ENCODE measurements at places on chromosomes 12 and 14. TPM values are rescaled to one million over a fixed set of nuclear protein-coding genes. Genes with fewer than 3 reads are reported as not detected.

DNA sequence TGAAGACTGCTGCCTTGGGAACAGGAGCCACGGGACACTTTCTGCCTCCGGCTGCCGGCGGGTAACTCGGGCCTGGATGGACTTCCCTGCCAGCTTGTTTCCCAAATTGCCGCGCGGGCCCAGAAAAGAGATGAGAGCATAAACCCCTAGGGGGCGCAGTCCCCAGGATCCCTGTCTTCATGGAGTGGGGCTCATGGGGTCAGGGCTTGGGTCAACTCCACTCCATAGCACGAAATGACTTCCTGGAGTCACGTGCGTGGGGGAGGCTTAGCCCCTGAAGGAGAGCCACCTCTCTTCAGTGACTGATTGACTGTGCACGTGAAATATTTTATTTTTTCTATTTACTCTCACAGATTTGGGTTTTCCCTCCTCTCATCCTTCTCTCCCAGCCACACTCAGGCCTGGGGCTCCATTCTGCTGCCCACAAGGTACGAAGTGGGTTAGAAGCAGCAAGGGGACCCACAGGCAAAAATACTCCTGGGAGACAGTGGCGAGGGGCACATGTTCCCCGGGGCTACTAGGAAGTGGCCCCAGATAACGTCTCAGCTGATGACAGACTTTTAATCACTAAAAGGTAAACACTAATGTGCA is 10.0 kb downstream of the PGF start:
- no peak overlapping the region for H3K4me3 ChIP-seq
- no peaks in the 10 kb centered on the region for H3K27me3 ChIP-seq
- H3K27ac ChIP-seq, result no peak overlapping the region
- H3K36me3 ChIP-seq, result peaks cover 28% of the 10 kb centered on the region
- peaks cover 42% of the 10 kb centered on the region for H3K4me1 ChIP-seq

- H3K27me3 ChIP-seq, result no peaks in the 10 kb centered on the region
- H3K4me3 ChIP-seq, result no peak overlapping the region
- H3K27ac ChIP-seq, result no peak overlapping the region
- H3K4me1 ChIP-seq, result no peaks in the 10 kb centered on the region
- H3K36me3 ChIP-seq, result no peaks in the 10 kb centered on the region
- no peak for DNase-seq
Observed at GRCh38 chr12:29229158-29229505, 80.1 kb downstream of the FAR2 start.

- peaks cover 32% of the 10 kb centered on the region for H3K4me1 ChIP-seq
- no peak for DNase-seq
- peaks cover 8% of the 10 kb centered on the region for H3K27me3 ChIP-seq
- H3K27ac ChIP-seq, result no peak overlapping the region
- no peak overlapping the region for H3K4me3 ChIP-seq
- peaks cover 6% of the 10 kb centered on the region for H3K36me3 ChIP-seq
Observed at GRCh38 chr14:24079491-24080141, 8.3 kb downstream of the CPNE6 start.

LBHD2 gene
- total RNA-seq, result 1.2 TPM

CRIP1 gene
- total RNA-seq, result 4.3 TPM

FOXA1 gene
- 0.40 TPM for total RNA-seq

All from spinal cord (tissue), 10 donors.